Muscle of leg (tissue), 16 donors: ENCODE measurements at places on chromosomes 2 and 18.

DNA sequence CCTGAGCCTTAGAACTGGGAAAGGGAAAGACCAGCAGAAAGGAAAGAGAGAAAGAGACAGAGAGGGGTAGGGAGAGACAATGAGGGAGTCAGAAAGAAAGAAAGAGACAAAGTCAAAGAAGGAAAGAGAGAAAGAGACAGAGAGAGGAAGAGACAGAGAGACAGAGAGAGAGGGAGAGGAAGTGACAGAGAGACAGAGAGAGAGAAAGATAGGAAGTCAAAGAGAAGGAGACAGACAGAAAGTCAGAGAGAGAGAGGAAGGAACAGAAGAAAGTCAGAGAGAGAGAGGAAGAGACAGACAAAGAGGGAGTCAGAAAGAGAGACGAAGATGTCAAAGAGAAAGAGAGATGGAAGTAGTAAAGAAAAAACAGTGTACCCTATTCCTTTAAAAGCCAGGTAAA lies 261.8 kb downstream of the WDPCP start:
- DNase-seq, result no peak

GRCh38 chr2:215775106-215775505 lies 238.2 kb downstream of the MREG start:
- DNase-seq, result no peak

DNA sequence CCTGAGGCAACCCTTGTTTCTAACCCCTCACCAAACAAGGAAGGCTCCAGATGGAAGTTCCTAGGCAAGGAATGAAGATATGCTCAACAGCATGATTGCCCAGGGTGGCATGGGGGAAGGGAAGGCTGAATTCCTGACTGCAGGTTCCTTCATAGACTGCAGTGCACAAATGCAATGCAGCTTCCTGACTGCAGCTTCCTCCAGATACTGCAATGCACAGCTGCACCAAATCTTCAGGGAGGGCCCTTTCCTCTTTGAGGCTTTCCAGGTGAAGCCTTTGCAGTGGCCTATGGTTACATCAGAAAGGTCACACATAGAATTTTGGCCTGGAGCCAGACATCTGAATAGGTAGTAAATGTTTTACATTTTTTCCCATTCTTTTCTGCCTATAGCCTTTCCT lies 58.8 kb upstream of the DYNAP start:
- DNase-seq, result no peak

DNA sequence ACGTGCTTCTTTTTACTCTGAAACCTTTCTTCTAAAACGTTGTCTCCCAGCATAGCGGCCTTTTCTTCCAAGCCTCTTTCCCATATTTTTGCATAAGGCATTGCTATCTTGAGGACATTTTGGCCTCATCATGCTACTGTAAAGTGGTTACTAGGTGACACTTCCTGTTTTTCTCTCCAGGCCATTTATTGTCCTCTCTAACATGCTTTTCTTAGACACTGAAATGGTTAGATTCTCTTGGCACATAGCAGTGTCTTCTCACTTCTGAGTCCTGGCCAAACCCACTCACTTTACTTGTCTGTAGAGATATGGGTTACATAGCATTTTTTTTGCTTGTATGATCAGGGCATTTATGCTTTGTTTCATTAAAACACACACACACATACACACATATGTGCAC lies 50.1 kb upstream of the KCNH7 start:
- DNase-seq, result peak; percentile 24

GRCh38 chr2:28648147-28648546 lies 103.5 kb upstream of the PPP1CB start:
- DNase-seq, result peak; percentile 74

DNA sequence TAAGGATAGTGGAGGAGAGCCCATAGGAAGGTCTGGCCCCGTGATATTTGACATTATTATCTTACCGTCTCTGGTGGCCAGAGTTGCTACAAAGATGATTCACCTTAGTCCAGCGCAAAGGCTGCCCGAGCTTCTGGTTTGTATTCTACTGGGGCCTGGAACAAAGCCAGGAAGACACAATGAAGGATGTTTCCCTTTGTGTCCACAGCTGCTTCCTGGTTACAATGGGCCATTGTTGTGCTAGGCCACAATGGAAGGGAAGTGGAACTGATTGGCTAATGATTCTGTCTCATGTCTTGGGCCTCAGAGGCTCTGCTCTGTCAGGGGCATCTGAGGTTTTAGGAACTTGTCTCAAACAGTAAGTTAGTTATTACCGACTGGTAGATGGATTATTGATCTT lies 132.2 kb downstream of the TDRD15 start:
- DNase-seq, result peak; percentile 90

DNA sequence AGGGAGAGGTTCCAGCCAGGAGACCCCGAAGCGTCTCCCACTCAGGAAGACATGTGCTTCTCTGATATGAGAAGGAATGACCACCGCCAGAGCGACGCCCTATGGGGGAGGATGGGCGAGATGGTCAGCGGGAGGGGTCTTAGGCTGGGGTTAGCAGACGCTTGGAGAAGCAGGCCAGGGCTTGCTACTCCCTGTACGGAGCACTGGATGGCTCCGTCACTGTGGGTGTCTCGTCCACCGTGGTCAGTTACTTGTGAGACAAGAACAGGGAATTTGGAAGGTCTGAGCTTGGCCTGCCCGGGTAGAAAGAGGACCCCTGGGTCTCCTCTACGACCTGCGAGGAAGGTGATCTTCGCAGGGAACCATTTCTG lies 39.8 kb downstream of the TMEM18 start:
- no peak for DNase-seq

- DNase-seq, result peak; percentile 52
Observed at GRCh38 chr18:35026407-35027061, 14.7 kb upstream of the MAPRE2 start.

DNA sequence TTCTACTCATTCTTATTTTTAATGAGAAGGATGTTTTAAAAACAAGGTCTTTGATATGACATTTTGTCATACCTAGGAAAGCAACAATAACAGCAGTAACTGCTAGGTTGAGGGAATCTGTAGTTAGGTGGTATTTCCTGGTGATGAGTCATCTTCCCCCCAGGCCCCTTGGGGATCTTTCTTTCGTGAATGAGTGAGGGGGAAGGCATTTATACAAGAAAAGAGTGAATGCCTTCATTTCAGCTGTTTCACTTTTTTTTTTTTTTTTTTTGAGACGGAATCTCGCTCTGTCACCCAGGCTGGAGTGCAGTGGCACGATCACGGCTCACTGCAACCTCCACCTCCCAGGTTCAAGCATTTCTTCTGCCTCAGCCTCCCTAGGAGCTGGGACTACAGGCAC lies 108.6 kb downstream of the MAP4K4 start:
- peak; percentile 69 for DNase-seq

GRCh38 chr2:205714789-205715720 lies 32.8 kb downstream of the NRP2 start:
- DNase-seq, result no peak

GRCh38 chr18:54033052-54033451 lies 191.4 kb downstream of the MBD2 start:
- DNase-seq, result no peak

GRCh38 chr2:68083346-68083745 lies 20.5 kb upstream of the C1D start:
- DNase-seq, result no peak

GRCh38 chr2:201109186-201109585 lies 6.8 kb upstream of the CFLAR start:
- DNase-seq, result no peak

GRCh38 chr18:46067438-46068007 lies 4.5 kb downstream of the PSTPIP2 start:
- DNase-seq, result no peak

- peak; percentile 22 for DNase-seq
Observed at GRCh38 chr18:46134920-46135675, 30.9 kb downstream of the HAUS1 start.

DNA sequence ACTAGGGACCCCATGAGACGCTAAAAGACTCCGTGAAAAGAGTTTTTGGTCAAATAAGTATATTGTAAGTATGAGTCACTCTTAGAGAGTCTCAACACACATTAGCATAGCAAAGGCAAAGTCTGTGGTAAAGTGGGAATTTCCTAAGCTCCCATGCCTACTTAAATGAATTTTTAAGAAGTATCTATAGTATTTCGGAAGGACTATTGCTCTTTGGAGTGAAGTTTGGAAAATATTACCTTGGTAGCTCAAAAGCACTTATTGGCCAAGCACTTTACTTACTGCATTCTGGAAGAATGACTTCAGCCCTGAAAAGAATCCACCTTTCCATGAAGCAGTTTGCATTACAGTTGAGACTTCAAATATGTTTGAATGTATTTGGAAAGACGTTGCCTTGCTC lies 57.1 kb downstream of the CAVIN2 start:
- DNase-seq, result peak; percentile 88

- no peak for DNase-seq
Observed at GRCh38 chr18:47417807-47418206, 166.3 kb upstream of the SKOR2 start.

- DNase-seq, result no peak
Observed at GRCh38 chr18:46273861-46274260, 169.7 kb downstream of the HAUS1 start.

GRCh38 chr2:189685540-189686229 lies 11.2 kb downstream of the ANKAR start:
- DNase-seq, result peak; percentile 26

DNA sequence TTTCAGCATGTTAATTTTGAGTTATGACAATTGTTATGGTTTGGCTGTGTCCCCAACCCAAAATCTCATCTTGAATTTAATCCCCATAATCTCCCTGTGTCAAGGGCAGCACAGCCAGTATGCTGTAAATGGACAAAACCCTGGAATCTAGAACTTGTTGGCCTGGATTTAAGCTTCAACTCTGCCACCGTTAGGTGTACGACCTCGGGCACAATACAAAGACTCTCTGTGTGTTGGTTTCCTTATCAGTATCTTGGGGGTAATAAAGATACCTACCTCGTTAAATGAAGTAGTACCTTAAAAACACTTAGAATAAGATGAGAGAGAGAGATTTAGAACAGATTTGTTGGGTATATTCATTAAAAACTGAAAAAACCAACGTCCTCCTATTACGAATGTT lies 106.5 kb downstream of the CDH19 start:
- DNase-seq, result no peak

GRCh38 chr2:188518381-188518780 lies 226.7 kb downstream of the GULP1 start:
- no peak for DNase-seq

DNA sequence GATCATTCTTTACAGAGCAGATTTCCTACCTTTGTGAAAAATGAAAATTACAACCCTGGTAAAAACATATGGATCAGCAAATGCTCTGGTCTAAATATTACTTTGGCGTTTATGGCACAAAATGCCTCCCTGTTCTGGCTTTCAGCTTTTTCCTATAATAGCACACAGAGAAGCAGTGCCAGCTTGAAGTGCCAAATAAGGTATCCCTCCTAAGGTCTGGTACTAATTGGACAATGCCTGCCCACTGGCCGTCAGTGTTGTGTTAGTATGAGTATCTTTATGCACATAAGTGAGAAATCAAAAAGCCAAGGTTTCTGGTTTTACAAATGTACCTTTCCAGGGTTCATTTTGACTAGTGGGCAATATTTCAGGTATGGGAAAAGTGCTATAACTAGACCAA lies 1293.7 kb upstream of the FAM98A start:
- DNase-seq, result no peak

- no peak for DNase-seq
Observed at GRCh38 chr2:2638547-2639220, 307.6 kb upstream of the MYT1L start.

DNA sequence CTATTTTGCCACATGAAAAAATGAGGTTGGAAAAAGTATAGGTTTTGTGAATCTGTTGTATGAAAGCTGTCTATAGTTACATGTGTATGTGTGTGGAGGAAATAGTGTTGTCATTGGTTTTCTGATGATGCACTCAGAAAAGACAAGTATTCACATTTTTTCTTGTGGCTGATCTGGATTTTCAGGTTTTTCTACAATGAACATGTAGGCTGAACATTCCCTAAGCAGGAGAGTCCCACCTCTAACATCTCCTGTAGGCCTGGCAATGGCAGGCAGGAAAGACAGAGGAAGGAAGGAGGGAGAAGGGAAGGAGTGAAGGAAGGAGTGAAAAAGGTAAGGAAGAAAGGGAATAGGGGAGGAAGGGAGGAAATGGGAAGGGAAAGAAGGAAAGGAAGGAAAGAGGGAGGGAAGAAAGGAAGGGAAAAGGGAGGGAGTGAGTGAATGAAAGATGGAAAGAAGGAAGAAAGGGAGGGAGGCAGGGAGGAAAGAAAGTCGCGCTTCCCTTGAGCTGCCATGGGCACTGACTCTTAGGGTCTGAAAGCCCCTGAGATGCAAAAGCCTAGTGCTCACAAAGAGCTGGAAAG lies 495 bp upstream of the IL36RN start:
- DNase-seq, result no peak

- DNase-seq, result no peak
Observed at GRCh38 chr2:215904101-215904500, 109.2 kb downstream of the MREG start.

- peak; percentile 71 for DNase-seq
Observed at GRCh38 chr2:28274911-28275685, 117.6 kb upstream of the FOSL2 start.

- DNase-seq, result no peak
Observed at GRCh38 chr2:159788253-159788652, 9.8 kb downstream of the CD302 start.

DNA sequence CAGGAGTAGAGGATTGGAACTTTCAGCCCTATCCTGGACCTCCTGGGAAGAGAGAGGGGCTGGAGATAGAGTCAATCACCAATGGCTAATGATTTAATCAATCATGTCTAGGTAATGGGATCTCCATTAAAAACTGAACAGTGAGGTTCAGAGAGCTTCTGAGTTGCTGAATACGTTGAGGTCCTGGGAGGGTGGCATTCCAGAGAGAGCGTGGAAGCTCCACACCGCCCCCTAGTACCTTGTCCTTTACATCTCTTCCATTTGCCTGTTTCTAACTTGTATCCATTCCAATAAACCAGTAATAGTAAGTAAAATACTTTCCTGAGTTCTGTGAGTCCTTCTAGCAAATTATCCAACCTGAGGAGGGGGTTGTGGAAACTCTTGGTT lies 101.7 kb downstream of the B3GNT2 start:
- no peak for DNase-seq

DNA sequence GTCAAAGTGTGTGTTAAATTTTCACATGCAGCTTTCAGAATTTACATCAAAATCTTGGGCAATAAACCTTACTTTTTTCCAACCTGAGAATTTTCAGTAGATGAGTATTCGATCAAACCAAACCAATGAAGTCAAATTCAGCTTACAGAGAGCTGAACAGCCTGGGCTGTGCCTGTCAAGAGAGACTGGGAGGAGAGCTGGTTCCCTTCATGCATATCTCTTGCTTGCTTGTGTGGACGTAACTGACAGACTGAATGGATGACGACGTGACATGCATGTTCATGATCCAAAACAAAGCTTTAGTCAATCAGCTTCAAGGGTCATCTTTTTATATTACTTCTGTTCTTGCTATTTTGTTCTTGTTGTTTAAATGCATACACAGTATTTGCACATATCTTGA lies 145.2 kb downstream of the GALNT3 start:
- no peak for DNase-seq

DNA sequence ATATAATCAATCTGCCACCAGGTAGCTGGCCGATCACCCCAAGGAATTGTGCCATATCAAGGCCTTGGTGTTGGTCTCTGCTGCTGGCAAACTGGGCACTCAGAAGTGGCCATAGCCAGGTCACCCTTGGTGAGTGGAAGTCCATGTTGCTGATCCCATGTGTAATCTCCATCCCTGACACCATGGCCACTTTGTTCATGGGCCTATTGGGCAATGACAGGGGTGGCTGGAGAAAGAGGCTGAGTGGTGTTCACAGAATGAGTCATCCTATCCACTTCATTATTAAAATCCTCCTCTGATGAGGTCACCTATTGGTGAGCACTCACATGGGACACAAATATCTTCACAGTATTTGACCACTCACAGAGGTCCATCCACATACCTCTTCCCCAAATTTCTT lies 26.7 kb upstream of the CD226 start:
- no peak for DNase-seq
